ENCODE measurements at places on chromosomes 2 and 18.
A peak's percentile ranks its signal among the peaks of the same experiment; 100 is the strongest.

- DNase-seq, result no peak
Measured at GRCh38 chr2:178827739-178828485, 20.7 kb upstream of the TTN start.

DNA sequence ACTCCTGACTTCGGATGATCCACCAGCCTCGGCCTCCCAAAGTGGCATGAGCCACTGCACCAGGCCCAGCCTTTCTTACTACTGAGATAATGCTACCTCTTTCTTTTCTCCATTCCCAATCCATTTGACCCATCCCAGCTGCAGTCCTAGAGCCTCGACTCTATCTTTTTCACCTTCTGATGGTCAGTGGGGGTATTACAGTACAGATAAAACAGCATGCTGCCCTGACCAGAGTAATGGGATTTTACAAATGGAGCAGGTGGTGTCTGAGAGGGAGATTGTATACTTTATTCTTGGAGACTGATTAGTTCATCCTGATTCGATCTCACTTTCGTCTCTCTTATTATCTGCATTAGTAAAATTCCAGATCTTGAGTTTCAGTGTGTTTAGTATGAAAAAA is 238.6 kb upstream of the TNP1 start:
- no peak for DNase-seq

DNA sequence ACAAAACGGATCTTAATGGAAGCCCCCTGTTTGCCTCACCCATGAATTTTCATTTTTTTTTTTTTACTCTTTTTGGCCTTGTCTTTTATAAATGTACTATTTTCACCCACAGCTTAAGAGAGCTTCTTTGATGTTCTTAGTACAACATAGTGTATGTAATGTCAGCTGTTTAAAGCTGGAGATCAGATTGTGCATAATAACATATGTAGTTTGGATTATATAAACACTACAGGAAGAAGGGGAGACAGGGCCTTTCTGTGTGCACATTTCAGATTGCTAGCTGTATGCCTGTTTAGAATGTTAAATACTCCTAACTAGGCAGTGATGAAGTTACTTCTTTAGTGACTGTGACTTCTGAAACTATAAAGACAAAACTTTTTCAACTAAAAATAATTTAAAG is 2.1 kb upstream of the TANC1 start:
- no peak for DNase-seq

- DNase-seq, result no peak
Measured at GRCh38 chr18:52333860-52334259, 6.1 kb upstream of the DCC start.

- DNase-seq, result no peak
Measured at GRCh38 chr18:21546423-21546822, 54.1 kb downstream of the ESCO1 start.

GRCh38 chr2:187294043-187294442 is 154.0 kb downstream of the CALCRL start:
- no peak for DNase-seq

GRCh38 chr2:132255714-132256113 is 94.0 kb upstream of the ANKRD30BL start:
- no peak for DNase-seq

- no peak for DNase-seq
Measured at GRCh38 chr2:159706385-159706980, 5.8 kb upstream of the MARCHF7 start.

DNA sequence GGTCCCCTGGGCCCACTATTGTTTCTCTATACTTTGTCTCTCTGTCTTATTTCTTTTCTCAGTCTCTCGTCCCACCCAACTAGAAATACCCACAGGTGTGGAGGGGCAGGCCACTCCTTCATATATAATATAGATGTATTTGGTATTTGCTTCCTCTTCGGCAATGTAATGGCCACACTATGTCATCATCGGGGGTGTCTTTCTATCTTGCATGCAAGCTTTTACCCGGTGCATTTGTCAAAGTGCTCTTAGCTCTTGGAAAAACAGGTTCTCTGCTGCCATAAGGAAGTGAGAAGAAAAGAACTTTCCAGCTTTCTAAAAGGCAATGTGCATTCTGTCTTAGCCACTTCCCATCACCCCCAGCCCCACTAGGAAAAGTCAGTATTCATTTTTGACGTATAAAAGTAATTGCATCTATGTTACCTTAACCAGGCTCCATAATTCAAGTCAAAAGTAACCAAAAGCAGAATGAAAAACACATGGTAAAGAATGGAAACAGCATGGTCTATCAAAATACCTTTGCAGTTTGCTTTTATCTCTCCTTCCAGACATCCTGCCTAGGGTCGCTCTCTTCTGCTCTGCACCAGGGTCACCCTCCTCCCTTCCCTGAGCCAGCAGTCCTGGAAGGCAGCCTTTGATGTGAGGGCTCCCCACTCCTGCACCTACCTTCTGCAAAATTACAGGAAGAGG is 27.2 kb upstream of the FHL2 start:
- no peak for DNase-seq

DNA sequence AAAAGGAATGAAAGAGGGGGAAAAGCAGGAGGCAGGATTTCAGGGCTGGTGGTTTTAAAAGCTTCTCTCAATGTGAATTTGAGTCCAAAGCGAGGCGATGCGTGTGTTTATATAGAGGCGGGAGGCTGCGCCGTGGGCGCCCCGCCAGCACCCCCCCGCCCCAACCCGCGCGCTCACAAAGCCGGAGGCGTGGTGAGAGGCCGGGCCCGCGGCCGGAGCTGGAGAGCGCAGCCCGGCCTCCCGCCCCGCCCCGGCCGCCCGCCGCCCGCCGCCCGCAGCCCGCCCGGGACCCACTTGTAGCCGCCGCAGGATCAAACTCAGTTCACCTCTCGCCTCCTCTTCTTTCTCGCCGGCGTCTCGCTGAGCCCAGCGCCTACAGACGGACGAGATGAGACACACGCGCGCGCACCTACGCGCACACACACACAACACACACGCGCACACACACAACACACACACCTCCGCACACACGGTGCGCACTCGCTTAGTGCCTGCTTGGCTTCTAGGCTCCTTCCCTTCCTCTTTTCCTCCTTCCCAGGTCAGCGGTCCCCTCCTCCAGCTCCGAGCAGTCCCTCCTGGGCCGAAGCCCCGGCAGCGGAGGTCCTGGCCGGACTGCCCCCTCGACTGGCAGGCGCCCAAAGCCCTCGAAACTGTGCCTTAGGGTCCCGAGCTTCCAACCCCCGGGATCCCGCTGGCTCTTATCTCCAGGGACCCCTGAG is 1.3 kb upstream of the CYP26B1 start:
- no peak for DNase-seq

- DNase-seq, result peak; percentile 25
Measured at GRCh38 chr18:54558609-54559585, 32.1 kb upstream of the DYNAP start.

GRCh38 chr2:205535001-205535400 is 147.3 kb upstream of the NRP2 start:
- DNase-seq, result no peak

- DNase-seq, result no peak
Measured at GRCh38 chr2:146978577-146979555, 866.0 kb upstream of the ACVR2A start.

DNA sequence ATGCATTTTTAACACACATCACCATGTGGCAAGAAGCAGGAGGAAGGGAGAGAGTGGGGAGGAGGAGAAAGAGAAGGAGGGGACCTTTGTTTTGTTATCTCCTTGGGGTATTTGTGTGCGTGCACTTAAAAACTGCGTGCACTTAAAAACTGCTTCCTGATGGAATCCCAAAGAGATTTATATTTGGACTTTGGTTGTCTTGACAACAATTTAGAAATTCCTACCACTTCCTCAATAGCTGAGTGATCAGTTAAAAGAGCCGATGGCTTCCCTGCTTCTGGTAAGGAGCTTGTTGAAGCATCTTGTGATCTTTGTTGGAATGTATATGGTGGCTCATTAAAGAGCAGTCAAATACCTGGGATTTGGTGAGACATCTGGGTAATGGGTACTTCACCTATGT is 4.5 kb downstream of the RAB31 start:
- no peak for DNase-seq

DNA sequence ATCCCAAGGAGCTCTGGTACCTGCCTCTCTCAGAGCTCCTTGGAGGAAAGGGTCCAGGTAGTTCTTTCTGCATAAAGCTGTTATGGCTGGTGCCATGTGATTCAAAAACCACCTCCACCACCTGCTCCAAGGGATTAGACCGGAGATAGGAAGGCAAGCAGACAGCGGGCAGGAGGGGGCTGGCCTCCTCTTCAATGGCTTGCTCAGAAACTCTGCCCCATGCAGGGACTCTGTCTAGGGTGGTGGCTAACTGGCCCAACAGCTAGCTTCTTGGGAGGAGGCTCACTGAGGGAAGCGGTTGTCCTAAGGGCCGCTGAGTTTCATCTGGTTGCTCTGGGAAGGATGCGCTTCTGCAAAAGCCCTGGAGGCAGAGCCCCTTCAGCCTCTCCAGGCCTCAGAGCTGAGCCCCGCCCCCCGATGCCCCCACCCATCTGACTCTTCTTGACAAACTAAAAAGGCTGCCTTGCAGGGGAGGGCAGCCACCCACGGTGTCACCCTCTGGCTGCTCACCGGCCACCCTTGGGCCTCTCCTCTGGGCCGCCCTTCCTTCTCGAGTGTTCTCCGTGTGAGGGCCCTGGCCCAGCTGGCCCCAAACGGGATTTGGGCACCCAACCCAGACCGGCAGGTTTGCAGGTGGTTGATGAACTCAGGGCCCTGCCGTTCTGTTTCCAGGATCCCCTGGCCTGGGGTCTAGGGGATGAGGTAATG is 90.2 kb downstream of the MCFD2 start:
- no peak for DNase-seq

DNA sequence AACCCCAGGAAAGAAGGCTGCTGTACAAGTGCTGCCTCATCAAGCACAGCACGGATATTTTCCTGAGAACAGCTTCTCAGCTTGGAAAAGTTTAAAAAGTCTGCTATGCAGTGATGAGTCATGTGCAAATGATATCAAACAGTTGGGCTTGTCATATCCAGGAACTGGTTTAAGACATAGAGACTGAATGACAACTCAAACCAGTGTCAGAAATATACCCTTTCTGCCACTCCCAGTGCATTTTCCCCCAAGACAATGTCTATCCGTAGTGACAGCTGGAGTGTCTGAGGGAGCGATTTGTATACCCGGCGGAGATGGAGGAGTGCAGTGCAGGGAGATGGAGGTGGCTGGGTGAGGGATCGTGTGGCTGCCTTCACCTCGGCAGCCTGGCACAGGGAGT is 28.2 kb downstream of the SOX11 start:
- no peak for DNase-seq

DNA sequence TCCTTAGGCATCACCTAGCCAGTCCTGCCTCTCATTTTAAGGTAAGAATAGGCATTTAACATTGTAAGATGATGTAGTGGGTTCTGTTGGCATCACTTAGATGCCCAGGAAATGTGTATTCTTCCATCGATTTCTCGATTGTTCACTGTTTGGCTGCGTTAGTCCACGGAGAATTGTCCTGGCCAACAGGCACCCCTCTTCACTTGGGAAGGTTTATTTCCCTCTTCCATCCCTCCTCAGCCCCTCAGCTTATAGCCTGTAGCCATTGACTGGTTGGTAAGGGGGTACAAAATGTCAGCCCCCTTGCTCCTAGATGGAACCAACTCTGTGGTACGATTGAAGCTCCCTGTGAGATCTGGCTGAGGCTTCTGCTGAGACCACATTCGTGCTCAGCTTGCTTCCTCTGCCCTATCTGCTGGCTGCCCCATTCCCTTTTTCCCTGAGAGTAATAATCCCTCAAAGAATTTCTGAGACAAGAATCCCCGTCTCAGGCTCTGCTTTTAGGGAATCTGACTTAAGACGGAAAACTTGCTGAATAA is 43.4 kb downstream of the PLEKHA3 start:
- DNase-seq, result no peak

DNA sequence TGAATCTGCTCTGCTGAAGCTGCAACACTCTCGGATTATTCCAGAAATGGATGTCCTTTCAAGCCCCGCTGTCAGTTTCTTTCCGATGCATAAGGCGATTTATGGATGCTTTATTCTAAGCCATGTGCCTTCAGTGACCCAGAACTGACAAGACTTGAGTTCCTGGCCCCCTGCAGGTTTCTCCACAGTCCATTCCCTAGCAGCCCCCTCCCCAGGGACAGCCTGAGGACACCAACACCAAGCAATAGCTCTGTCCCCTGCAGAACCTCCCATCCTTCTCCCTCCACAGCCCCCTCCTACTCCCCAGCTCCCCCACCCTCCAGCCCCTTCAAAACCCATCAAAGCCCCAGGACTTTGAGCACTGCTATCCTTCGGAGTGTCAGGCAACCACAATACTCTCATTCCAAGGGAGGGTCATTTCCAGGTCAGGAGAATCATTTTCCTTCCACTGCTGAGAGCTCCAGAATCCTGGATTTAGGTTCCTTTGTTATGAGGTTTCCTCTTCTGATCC is 24.6 kb upstream of the SPP2 start:
- no peak for DNase-seq

GRCh38 chr18:8279346-8279745 is 329.9 kb upstream of the RAB12 start:
- no peak for DNase-seq

DNA sequence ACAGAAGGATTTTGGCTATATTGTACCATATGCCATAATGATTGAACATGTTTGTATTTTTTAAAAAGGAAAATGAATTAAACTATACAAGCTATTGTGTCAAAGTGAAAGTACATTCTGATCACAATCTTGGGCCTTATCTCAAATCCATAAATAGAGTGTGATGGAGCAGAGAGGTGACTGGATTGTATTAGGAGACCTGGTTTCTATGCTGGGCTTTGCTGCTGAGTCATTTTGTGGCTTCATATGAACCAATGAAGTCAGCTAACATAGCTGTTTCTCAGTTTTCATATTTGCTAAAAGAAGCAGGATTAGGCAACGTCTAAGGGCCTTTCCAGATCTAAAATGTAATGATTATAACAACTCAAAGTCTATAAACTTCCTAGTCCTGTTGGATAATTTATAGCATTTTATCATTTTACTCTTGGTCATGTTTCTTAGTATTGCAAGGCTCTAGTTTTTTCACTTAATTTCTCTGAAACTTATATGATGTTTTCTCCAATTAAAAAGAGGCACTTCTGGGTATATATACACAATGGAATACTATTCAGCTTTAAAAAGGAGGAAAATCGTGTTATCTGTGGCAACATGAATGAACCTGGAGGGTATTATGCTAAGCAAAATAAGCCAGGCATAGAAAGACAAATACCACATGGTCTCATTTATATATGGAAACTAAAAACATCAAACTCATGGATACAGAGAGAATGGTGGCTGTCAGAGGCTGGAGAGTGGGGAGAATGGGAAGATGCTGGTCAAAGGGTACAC is 112.3 kb downstream of the MEP1B start:
- DNase-seq, result no peak

- no peak for DNase-seq
Measured at GRCh38 chr2:207252979-207253645, 87.4 kb upstream of the KLF7 start.

DNA sequence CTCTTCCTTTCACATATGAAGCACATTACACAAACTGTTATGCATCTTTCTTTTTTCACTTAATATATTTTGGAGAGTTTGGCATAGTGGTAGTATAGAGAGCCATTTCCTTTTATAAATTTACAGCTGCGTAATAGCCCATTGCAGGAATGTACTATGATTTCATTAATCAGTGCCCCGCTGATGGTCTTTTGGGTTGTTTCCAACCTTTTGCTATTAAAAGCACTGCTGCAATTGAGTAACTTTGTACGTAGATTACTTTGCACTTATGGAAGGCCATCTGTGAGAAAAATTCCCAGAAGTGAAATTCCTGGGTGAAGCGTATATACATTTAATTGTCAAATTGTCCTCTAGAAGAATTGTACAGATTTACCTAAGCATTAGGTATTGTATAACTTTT is 565.3 kb upstream of the ZNF804A start:
- no peak for DNase-seq

- DNase-seq, result no peak
Measured at GRCh38 chr18:79693561-79694205, 14.1 kb downstream of the CTDP1 start.

GRCh38 chr2:140589273-140589672 is 1541.5 kb downstream of the LRP1B start:
- no peak for DNase-seq

All from Panc1 (cell line).